Melanocyte of skin (primary cell): ENCODE measurements at places on chromosomes 6 and 20. TPM values are rescaled to one million over a fixed set of nuclear protein-coding genes. Genes with fewer than 3 reads are reported as not detected.

COL9A1 gene
- not detected in 2 replicates for total RNA-seq

DEFB119 gene
- total RNA-seq: not detected in 2 replicates

C2 gene
- total RNA-seq: 2.4 and 4.7 TPM in 2 replicates

LAMA5 gene
- total RNA-seq: 2.0 and 4.0 TPM in 2 replicates

ANGPT4 gene
- total RNA-seq: under 0.01 TPM in 1 of 2 replicates, not detected in the other

TCF15 gene
- total RNA-seq: not detected in 2 replicates

GATA5 gene
- total RNA-seq: not detected in 2 replicates

RNF39 gene
- not detected in 2 replicates for total RNA-seq

SLC22A16 gene
- total RNA-seq: not detected in 2 replicates

ZSCAN31 gene
- total RNA-seq: 4.1 and 4.7 TPM in 2 replicates

FAM229B gene
- 7.9 and 9.3 TPM in 2 replicates for total RNA-seq

CEP57L1 gene
- total RNA-seq: 16.9 and 24.0 TPM in 2 replicates

JPH2 gene
- total RNA-seq: under 0.01 and 2.5 TPM in 2 replicates

PLCG1 gene
- total RNA-seq: 56.1 and 73.8 TPM in 2 replicates

SDHAF4 gene
- total RNA-seq: 6.5 and 19.3 TPM in 2 replicates

AGPAT4 gene
- 6.8 and 10.7 TPM in 2 replicates for total RNA-seq

ZSCAN9 gene
- total RNA-seq: 7.3 and 11.0 TPM in 2 replicates

WFDC10B gene
- total RNA-seq: not detected in 2 replicates

FKBP5 gene
- 15.3 and 32.4 TPM in 2 replicates for total RNA-seq

ARFGEF3 gene
- total RNA-seq: 1.3 and 1.7 TPM in 2 replicates

TTK gene
- 14.2 and 16.9 TPM in 2 replicates for total RNA-seq

CTCFL gene
- total RNA-seq: under 0.01 and 0.15 TPM in 2 replicates

HDGFL1 gene
- not detected in 2 replicates for total RNA-seq

PPP1R14C gene
- total RNA-seq: 0.15 TPM in 1 of 2 replicates, not detected in the other

ELOVL4 gene
- total RNA-seq: 4.8 and 8.4 TPM in 2 replicates

CD83 gene
- total RNA-seq: 6.5 and 13.4 TPM in 2 replicates

SIRPD gene
- not detected in 2 replicates for total RNA-seq

SMLR1 gene
- not detected in 2 replicates for total RNA-seq

SOBP gene
- total RNA-seq: 2.8 TPM in 1 of 2 replicates, not detected in the other

NKX2-2 gene
- not detected in 2 replicates for total RNA-seq

MAP3K4 gene
- total RNA-seq: 11.3 and 12.5 TPM in 2 replicates

CCM2L gene
- total RNA-seq: not detected in 2 replicates
